WTC11 (cell line): ENCODE measurements at places on chromosomes 7 and 10. TPM values are rescaled to one million over a fixed set of nuclear protein-coding genes. Genes with fewer than 3 reads are reported as not detected.

CALML5 gene
- 0.23 TPM in 1 of 3 replicates, not detected in the others for total RNA-seq

DNA sequence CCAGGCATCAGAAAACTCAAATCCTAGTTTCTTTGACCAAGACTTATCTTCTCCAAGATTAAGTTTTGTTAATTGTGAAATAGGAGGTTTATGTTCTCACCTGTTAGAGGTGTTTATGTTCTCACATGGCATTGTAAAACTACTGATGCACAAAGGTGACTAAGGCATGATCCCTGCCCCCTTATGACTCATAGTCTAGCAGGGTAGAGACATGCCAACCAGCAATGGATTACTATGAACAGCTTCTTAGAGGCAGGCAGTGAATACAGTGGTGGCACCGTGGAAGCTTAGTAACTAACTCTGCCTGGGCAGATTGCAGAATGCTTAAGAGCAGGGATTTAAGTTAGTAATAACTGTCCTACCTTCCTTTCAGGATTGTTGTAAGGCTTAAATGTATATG lies 400.9 kb downstream of the SORCS3 start:
- DNase-seq, result no peak

GRCh38 chr10:111784436-111784835 lies 399.1 kb downstream of the GPAM start:
- DNase-seq, result no peak

SPDYE8 gene
- total RNA-seq, result not detected in 3 replicates

DNA sequence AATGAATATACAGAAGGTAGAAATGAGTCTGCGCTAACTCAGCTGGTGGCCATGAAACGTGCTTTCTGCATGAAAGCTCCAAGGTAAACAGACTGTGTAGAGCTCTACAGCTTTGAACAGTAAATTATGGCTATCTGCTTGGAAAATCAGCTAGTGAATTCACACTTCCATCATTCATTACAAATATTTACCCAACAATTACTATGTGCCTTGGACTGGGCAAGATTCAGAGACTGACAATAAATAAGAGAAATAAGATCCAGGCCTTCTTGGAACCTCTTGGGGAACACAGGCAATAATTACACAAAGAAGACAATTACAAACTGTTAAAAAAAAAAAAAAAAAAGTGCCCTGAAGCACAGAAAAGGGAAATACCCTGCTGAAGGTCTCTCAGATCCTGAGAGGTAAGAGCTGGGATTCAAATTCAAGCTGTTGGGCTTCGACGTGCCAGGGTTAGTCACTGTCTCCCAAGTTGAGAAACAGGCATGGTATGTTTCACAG lies 15.8 kb downstream of the TSPAN12 start:
- no peak for DNase-seq

- DNase-seq, result no peak
These were observed 292.8 kb downstream of the PRKG1 start for GRCh38 chr10:51367127-51367526.

GRCh38 chr7:378551-379455 lies 88.8 kb downstream of the FOXL3 start:
- peak; percentile 15 for DNase-seq
